ENCODE measurements at places on chromosomes 6 and 20.

DNA sequence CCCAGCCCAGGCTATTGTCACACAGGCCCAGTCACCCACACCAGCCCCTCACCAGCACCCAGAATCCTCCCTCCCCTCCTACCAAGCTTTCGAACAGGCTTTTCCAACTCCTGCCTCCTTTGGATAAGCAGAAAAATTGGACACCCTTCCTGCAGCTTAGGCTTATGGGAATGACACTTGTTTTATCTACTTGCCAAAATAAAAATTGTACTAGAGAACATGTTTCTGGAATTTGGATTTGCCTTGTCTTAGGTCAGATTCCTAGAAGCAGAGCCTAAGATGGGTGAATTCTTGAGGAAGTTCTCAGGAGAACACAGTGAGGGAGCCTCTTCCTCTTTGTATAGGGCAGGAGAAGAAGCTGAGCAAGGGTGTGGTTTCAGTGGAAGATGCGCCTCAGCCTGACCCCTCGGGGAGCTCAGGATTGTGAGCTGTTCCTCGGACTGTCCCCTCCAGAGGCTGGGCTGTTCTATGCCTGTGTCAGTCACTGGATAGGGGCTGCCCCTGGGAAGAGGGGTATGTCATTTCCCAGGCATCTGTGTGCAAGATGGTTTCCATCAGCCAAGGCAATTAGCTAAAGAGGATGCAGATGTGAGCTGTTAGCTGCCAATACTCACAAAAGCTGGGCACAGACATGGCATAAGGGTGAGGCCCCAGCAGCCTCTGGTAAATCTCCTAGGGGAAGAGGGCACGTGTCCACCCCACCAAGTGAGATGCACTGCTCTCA lies 33.9 kb downstream of the ITPR3 start:
- DNase-seq: peak; percentile 6

DNA sequence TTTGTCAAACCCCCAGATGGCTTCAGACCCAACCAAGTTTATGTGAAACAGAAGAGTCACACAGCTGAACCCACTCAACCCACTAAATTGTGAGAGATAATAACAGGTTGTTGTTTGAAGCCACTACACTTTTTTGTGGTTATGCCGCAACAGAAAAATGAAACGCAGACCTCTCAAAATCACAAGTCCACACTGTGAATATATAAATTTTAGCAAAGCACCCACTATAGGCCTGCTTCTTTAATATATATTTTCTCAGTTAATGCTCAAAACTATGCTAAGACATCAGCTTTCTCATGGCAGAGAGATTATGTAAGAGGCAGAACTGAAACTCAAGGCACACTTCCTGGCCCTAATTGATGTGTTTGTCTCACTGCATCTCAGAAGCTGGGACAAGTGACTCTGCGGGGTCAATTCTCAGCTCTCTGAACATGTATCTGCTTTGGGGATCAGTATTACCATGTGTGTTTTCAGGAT lies 27.7 kb downstream of the MAP3K5 start:
- no peak for DNase-seq

DNA sequence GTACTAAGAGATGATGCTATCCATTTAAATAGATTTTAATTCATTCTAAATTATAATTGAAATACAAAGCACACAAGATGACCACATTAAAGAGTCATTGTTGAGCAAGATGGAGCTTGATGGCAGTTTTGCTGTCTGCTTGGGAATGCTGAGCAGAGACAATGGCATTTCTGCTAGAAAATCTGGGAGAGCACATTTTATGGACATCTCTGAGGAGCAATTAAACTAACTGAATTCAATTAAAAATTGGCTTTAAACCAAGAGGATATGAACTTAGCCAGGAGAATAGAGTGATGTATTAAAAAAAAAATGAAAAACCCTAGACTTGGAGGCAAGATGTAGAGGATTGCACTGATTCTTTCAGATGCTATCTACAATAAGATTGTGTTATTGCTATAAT lies 19.1 kb upstream of the ADGRB3 start:
- DNase-seq: no peak

- DNase-seq: no peak
Measured at GRCh38 chr20:61777773-61778494, 287.7 kb downstream of the TAF4 start.

DNA sequence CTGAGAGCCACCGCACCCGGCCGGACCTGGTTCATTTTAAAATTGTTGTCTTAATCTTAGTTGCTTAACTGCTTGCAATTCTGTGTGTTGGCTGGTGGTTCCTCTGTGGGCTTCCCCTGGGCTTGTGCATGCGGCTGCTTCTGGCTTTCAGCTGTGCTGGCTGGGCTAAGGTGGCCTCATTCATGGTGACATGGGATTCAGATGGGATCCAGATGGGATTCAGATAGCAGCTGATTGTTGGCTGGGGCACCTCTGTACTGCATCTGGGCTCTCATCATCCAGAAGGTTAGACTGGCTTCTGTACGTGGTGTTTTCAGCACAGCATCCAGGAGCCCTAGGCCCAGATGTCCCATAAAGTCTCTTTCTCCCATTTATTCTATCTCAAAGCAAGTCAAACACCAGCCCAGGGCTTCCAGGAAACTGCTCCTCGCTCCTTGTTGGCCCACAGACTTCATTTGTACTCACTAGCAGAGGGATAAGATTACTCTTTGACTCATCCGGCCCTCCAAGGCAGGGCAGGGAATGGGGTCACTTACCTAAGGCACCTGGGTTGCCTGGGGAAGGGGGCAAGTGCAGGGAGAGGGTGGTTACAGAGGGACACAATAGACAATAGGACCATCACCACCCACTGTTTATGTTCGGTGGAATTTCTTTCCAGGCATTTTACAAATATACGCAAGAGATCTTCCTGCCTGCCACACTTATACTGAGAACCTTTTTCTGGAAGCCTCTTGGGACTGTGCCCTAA lies 10.2 kb upstream of the PEDS1 start:
- DNase-seq: peak; percentile 54

- DNase-seq: no peak
Measured at GRCh38 chr20:23254034-23254433, 96.6 kb upstream of the NXT1 start.

- no peak for DNase-seq
Measured at GRCh38 chr6:165725201-165725600, 62.2 kb upstream of the PDE10A start.

GRCh38 chr6:148535976-148536375 lies 193.3 kb downstream of the SASH1 start:
- peak; percentile 81 for DNase-seq

DNA sequence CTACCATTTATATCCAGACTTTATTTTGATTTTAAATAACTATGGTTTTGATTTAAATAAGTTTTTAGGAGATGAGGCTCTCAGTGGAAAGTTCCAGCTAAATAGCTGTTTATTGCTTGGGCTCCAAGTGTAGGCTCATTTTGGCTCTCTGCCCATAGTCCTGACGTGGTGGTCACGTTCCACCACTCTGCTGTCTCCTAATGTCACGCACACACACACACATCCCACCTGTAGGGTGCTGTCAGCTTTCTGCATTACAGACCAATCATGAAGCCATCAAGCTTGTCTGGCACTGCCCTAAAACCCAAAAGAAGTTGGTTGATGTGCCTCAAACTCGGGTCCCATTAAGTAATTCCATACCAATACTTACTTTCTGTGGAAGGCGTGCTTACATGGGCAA lies 45.4 kb downstream of the PANK2 start:
- DNase-seq: peak; percentile 46

GRCh38 chr20:24318569-24319352 lies 150.7 kb upstream of the SYNDIG1 start:
- no peak for DNase-seq

DNA sequence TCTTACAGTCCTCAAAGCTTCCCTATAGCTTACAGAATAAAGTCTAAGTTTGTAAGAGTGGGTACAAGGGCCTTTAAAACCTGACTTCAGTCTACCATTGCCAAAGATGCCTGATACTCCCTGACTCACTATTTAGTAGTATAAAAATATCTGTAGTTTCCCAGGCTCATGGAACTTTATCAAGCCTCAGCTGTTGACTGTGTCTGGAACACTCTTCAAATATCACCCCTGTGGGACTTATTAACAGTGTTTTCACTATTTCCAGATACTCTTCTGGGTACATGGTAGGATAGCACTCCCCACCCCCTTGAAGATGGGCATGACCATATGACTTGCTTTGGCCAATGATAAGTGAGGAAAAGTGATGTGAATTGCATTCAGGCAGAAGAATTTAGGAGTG lies 105.3 kb upstream of the TENT5A start:
- DNase-seq: no peak

- no peak for DNase-seq
Measured at GRCh38 chr6:18243302-18243893, 20.9 kb downstream of the DEK start.

DNA sequence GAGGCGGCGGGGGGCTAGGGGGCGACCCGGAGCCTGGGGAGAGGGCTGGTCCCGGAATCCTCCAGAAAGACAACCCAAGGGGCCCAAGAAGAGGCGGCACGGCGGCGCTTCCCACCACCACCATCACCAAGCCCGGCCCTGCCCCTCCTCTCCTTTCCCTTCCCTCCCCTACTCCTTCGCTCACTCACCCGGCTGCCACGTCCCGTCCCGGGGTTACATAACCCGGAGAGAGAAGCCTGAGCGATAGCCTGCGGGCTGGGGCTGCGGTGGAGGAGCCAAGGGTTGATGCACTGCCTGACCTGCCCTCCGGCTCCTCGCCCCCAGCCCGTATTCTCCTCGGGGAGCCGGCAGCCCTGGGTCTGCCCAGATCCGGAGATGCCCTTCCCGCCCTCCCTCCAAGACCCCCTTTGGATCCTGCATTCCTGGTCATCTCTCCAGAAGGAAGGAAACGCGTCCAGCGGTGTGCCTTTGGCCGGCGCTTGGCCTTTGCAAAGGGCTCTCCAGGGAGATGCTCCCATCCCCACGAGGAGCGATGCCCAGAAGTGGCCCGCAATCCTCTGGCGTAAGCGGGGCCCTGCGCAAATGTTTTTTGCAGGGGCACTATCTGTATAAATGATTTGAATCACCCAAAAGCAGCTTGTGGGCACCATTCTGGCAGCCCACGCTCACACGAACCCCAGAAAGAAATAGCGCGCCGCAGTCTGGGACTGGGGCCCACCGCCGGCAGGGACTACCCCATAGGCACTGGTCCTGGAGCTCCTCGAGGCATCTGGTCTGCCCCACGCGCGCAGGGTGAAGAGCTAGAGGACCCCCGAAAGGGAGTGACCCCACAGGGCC lies 4.6 kb upstream of the CPXM1 start:
- no peak for DNase-seq

Measured in fibroblast of lung (primary cell).